Activated effector memory CD4-positive, alpha-beta T cell treated with anti-CD3 and anti-CD28 coated beads, Interleukin-2, amount 50 U/mL, for 16 hours (primary cell): ENCODE measurements at places on chromosomes 1 and 21.

GRCh38 chr1:200971955-200972711 lies 51.4 kb downstream of the KIF21B start:
- peak; percentile 87 for DNase-seq

DNA sequence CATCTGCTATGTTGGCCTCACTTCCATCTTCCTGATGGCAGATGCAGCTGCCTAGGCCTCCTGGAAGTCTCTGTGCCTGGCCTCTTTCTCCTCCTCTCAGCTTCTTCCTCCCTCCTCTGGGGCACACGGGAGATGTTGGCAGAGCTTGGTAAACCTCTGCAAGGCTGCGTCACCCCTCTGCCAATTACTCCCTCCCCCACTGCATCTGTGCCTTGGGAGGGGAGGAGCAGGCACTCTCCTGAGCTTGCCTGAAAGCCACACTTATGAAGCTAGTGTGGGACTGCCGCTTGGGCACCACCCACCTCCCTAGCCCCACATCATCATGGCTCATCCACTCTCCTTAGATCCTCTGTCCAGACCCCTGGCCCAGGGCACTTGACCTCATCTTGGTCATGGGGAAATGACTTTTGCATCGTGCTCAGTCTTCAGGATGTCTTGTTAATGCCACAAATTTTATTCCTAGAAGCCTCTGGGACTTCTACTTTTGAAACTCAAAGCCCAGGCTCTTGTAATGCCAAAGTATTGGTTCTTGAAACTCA lies 7.3 kb upstream of the TMEM51 start:
- DNase-seq: no peak

- no peak for DNase-seq
Observed at GRCh38 chr1:117636637-117637425, 31.0 kb downstream of the TENT5C start.

- DNase-seq: no peak
Observed at GRCh38 chr1:63475761-63476160, 47.3 kb downstream of the ITGB3BP start.

DNA sequence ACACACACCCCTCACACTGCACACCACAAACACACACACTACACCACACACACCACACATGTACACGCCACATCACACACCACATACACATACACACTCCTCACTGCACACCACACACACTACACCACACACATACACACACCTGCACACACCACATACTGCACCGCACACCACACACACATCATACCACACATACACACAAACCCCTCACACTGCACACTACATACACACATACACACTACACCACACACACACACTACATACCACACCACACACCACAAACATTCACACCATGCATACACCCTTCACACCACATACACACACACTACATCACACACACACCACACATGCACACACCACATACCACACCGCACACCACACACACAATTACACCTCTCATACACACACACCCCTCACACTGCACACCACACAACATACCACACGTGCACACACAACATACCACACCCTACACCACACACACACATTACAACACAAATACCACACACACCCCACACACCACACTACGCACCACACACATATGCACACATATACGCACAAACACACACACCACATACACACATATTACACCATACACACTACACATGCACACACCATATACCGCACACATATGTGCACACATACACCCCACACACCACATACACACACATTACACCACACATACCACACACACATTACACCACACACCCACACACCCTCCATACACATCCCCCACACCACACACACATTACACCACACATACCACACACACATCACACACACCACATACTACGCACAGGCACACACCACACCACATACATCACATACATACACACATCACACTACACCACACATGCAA lies 29.6 kb downstream of the RAB7B start:
- DNase-seq: no peak

DNA sequence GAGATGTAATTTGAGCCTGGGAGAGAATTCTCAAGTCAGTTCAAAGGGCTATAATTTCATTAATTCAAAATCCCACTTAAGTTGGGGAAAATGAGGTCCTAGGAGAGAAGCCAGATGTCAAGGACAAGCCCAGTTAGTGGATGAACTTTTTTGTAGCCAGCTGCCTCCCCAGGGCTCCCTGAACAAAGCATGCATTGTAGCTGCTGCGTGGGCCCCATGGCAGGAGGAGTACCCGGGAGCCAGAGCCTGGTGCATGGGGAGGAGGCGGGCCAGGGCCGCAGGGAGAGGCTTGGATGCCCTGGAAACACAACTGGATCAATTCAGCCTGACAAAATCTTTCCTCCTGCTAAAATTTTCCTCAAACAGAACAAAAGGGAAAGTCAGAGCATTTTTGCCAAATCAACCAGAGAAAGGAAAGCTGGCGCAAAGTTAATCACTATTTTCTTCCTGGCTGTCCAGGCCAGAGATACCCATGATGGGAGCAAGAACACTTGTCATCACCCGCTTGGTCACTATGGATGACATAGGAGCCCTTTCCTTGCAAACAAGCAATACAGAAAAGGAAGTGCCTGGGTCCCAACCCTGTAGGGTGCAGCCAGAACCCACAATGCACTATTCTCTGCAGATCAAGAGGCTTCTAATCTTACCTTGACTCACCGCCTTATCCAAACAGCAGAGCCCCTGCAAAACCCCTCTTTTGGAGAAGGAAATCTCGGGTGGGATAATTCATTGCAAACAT lies 248.1 kb upstream of the RAB4A start:
- no peak for DNase-seq

DNA sequence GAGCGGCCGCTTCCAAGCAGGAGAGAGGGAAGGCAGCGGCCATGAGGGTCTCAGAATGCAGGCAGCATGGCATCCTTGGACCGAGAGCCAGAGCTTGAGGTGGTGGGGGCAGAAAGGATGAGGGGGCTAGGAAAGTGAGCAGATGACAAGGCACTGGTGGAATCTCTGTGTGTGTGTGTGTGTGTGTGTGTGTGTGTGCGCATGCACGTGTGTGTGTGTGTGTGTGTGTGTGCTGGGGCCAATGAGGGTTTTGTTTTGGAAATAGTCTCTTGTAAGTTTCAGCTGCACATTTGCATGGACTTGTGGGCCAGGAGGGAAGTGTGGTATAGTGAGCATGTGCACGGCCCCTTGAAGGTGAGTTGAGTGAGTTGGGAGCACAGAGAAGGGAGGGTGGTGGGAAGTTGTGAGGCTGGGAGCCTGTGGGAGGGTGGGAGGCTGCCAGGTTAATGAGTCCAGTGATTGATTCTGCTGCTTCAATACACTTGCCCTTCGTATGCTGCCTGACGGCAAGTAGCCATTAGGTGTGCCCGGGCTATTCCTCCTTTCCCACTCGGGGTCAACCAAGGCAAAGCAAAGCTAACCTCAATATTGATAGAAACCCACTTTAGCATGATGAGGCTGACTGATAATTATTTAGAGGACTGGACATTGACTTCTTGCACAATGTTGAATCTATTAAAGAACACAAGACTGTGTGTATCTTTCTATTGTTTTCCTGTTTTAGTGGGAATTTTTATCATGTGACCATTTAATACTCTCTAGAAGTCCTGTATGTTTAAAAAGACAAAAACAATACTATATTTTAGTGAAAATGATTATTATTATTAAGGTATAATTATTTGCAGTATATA lies 80.3 kb downstream of the PROX1 start:
- no peak for DNase-seq

GRCh38 chr1:205633421-205633976 lies 1.7 kb upstream of the ELK4 start:
- DNase-seq: no peak

- DNase-seq: peak; percentile 90
Observed at GRCh38 chr1:116724765-116725375, 29.4 kb upstream of the CD2 start.

GRCh38 chr1:2988256-2988655 lies 33.0 kb upstream of the ACTRT2 start:
- no peak for DNase-seq
